Cerebellar nuclear complex (tissue), 1 donor: ENCODE measurements at places on chromosomes 16 and 17.

DNA sequence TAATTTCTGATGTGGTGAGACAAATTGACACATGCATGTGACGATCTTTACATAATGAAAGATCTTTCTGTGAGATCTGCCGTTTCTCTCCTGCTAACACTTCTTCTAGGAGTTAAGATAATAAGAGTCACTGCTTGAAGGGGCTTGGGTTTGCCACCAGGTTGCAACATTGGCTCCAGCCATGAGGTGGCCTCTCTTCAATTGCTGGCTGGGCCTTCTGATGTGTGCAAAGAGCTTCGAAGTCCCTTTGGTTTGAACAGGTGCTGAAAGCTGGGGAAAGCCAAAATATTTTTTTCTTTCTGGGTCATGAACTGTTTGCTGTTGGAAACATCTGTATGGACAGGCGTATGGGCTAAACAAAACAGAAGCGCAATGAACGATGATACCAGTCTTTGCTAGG lies 204.1 kb upstream of the SALL1 start:
- no peak for DNase-seq

GRCh38 chr16:68074850-68075555 lies 10.2 kb upstream of the NFATC3 start:
- no peak for DNase-seq

GRCh38 chr17:41455236-41455635 lies 11.9 kb downstream of the KRT32 start:
- DNase-seq, result no peak

- DNase-seq, result no peak
Observed at GRCh38 chr17:13725288-13725990, 123.7 kb upstream of the HS3ST3A1 start.

DNA sequence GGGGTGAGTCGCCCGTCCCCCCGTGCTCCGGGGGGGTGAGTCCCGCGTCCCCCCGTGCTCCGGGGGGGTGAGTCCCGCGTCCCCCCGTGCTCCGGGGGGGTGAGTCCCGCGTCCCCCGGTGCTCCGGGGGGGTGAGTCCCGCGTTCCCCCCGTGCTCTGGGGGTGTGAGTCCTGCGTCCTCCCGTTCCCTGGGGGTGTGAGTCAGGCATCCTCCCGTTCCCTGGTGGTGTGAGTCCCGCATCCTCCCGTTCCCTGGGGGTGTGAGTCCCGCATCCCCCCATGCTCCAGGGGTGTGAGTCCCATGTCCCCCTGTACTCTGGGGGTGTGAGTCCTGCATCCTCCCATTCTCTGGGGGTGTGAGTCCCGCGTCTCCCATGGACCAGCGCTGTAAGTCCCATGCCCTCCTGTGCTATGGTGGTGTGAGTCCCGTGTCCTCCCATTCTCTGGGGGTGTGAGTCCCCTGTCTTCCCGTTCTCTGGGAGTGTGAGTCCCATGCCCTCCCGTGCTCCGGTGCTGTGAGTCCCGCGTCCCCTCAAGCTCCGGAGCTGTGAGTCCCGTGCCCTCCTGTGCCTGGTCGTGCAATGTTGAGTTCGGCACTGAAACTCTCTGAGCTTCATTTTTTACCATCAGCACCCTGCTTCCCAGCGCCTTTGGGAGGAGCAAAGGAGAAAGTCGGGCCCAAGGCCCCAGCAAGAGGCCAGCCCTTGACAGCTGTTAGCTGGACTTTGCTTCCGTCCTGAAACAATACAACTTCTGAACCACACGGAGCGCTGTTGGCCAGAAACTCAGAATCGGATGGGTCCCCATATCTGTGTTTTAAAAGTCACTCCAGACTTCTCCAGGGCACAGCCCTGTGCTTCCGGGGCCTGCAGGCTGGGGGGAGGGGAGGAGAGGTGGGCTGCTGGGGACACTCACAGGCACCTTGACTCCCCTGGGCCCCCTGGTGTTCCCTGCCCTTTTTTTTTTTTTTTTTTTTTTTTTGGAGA lies 11.5 kb upstream of the ZC3H18 start:
- no peak for DNase-seq

DNA sequence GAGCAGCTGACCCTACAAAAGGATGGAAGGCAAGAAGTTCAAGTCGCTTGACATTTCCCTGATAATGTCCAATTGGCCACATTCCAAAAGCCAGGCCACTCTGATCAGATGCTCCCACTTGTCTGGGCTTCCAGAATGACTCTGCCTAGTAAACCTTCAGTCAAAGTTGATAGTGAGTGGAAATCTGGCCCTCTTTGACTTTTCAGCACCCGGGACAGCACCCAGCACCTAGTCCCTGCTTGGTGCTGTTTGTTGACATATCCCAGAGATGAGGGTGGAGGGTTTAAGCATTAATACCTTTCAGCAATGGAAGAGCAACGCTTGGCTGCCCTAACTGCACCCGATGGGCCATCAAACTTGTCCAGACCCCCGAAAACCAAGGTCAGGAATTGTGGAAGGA lies 131.3 kb downstream of the AIPL1 start:
- DNase-seq, result no peak

DNA sequence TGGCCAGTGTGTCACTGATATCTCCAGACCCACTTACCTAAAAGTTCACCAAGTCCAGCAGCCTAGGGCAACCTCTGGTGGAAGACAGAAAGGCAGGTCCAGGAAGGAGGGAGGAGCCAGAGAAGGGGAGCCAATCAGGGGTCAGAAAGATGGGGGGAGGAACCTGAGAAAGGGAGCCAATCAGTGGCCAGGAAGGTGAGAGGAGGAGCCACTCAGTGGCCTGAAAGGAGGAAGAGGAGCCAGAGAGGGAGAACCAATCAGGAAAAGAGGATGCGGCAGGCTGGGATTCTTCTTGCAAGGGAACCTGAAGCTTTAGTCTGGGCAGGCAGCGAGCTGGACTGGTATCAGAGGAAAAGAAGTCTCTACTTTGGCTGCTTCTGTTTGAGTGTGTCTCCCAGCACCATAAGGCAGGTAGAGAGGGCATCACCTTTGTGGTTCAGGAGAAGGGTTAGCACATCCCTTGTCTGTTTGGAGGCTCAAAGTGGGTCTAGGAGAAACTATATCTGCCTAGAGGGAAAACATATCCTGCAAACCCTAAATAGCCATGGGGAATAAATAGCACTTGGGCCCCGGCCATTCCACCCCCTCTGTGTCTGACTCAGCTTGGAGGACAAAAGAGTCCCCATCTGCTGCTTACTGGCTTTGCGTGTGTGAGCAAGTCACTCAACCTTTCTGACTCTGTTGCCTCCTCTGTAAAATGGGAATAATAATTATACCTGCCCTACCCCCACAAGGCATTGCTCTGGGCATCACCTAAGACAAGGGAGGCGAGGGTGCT lies 43.4 kb upstream of the CRHR1 start:
- peak; percentile 97 for DNase-seq

DNA sequence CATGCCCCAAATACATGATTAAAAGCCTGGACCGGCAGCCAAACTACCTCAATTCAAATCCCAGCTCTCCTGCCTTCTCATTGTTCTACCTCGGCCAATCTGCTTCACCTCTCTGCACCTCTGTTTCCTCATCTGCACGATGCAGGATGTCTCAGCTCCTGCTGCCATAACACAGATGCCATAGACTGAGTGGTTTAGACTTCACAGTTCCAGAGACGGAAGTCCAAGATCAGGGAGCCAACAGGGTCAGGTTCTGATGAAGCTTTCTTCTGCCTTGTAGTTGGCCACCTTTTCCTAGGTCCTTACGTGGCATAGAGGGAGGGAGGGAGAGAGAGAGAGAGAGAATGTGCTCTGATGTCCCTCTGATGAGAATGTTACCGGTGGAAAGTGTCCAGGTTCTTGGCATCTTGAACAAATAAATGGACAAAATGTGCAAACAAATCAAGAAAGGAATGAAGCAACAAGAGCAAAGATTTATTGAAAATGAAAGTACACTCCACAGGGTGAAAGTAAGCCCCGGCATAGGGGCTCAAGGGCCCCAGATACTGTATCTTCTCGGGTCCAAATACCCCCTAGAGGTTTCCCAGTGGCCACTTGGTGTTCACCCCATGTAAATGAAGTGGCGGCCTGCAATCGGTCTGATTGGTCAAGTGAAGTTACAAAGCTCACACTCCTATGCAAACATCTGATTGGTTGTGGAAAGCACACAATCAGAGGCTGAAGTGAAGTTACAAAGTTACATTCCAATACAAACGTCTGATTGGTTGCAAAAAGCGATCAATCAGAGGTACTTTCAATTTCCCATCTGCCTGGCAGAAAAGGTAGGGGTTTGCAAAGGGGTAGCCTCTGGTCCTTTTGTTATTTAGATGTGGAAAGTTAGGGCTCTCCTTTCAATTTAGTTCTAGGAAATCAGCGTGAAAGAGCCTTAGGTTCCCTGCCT lies 43.3 kb upstream of the ZCCHC14 start:
- DNase-seq, result no peak

DNA sequence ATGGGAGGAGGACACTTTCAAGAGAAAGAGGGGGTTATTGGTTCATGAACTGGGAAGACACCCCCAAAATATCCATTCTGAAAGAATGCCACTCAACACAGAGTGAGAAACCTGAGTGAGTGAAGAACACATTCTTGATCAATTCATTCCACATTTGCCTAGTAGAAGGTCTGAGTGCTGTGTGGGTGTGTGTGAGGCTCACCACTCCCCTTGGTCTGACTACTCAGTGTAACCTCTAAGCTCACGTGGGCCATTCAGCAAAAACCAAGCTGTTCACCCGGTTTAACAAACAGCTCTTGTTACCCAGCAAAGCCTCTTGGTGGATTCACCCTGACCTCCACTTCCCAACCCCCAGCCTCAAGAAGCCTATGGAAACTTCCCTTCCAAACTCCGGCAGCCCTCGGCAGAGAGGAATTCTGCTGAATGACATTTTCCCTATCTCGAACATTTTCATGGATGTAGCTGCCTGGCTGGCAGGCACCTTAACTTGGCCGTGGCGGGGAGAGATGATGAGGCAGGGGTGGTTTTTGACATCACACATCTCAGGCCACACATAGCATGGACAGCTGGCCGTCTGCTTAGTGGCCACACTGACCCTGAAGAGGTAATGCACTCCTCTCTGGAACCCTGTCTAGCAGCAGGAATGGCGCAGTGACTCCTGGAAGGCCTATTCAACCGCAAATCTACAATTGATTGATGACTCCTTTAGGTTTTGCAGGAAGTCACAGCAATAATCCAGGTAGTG lies 11.6 kb downstream of the ST6GALNAC1 start:
- no peak for DNase-seq

DNA sequence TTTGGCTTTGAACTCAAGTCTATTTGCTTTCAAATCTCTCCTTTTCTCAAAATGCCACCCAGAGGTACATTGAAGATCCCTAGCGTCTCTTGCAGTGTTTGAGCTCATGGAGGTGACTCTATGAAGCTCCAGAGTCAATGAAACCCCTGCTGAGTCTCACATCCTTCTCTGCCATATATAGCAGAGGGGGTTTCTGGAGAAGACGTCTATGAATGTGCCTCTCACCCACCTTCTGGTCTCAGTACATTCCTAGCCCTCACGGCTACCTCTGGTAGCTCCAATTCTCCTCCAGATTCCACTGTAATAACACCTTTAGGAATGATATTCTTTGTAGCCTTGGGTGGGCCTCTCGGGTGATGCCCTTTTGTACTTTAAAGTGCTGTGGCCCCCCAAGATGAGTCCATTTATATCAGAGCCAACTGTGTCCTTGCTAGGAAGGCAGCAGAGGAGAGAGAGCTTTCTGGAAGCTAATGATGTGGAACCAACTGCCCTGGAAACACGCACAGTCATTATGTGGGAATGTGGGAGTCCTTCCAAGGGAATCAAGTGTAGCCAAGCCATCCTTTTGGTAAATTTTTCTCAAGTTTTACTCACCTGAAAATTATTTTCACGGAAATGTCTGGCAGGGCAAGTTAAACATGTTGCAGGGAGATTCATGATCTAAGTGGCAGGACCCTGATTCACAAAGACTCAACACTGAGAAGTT lies 123.4 kb downstream of the ASIC2 start:
- no peak for DNase-seq

- no peak for DNase-seq
Observed at GRCh38 chr16:53358884-53359283, 75.4 kb upstream of the RBL2 start.

DNA sequence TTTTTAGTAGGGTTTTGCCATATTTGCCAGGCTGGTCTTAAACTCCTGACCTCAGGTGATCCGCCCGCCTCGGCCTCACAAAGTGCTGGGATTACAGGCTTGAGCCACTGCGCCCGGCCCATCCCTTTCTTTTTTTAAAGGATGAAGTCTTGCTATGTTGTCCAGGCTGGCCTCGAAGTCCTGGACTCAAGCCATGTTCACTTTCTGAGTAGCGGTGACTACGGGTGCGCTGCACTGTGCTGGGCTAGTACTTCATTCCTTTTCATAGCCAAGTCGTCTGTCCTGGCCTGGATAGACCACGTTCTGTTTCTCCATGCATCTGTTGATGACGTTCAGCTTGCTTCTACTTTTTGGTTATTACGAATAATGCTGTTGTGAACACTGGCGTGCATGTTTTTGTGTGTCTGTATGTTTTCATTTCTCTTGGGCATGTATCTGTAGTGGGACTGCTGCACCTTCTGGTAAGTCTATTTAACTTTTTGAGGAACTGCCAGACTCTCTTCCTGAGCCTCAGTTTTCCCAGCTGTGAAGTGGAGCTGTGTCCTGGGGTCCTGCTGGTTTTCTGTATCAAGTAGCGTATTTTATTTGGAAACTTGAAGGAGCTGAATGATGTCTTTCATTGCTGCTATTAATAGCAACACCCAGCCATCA lies 40.0 kb upstream of the GSE1 start:
- no peak for DNase-seq

DNA sequence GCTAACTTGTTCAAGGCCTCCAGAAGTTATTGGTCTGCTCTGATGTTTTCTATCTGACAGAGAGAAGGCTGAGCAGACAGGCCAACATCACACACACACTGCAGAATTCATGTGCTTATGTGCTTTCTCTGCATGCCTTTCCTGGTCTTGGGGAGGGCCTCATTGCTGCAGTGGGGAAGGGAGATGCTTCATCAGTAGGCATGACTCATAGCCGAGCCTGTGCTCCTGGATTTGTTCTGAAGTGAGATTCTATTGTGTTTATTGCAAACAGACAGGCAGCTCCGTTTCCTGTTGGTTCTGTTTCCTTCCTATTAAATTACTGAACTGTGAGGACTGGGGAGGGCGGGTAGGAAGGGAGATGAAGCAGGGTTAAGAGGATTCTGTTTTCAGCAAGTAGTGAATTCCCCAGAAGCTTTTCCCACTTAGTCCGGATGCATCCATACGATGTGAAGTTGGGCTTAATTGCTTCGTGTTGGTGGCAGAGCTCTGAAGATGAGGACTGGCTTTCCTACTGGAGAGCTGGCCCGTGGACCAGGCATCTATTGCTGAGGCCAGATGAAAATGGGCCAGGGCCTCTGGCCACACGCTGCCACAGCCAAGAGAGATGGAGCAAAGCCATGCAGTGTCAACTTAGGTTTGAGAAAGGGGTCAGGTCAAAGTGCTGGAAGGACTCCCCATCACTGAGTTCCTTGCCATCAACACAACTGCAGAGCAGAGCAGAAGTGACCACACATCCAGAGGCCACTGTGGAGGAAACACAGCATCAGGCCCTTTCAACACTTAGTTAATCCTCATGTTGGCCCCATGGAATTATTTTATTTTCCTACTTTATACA lies 179.3 kb downstream of the UTP18 start:
- DNase-seq, result no peak

GRCh38 chr16:71808593-71809459 lies at the start of gene AP1G1:
AP1G1 (minus strand) TSS chr16:71808834; CDS start chr16:71789479, 19,355 bp downstream.
- peak; percentile 90 for DNase-seq
